ENCODE measurements at places on chromosomes 3 and 15.

GRCh38 chr3:193815246-193816027 is 222.4 kb downstream of the OPA1 start:
- DNase-seq = no peak
- no peak overlapping the region for H3K27ac ChIP-seq
- H3K4me3 ChIP-seq = no peak overlapping the region

DNA sequence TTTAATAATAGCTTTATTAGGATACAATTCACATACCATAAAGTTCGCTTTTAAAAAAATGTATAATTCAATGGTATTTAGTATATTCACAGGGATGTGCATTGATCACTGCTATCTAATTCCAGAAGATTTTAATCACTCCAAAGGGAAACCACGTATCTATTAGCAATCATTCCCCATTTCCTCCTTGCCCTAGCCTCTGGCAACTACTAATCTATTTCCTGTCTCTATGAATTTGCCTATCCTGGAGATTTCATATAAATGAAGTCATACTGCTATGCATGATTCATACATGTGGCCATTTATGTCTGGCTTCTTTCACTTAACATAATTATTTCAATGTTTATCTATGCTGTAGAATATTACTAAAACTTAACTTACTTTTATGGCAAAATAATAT is 32.0 kb upstream of the CASR start:
- no peak overlapping the region for H3K4me3 ChIP-seq
- DNase-seq = no peak
- no peak overlapping the region for H3K27ac ChIP-seq
- peaks cover 3% of the 10 kb centered on the region for H3K36me3 ChIP-seq
- H3K4me1 ChIP-seq = peaks cover 18% of the 10 kb centered on the region
- H3K27me3 ChIP-seq = no peaks in the 10 kb centered on the region

DNA sequence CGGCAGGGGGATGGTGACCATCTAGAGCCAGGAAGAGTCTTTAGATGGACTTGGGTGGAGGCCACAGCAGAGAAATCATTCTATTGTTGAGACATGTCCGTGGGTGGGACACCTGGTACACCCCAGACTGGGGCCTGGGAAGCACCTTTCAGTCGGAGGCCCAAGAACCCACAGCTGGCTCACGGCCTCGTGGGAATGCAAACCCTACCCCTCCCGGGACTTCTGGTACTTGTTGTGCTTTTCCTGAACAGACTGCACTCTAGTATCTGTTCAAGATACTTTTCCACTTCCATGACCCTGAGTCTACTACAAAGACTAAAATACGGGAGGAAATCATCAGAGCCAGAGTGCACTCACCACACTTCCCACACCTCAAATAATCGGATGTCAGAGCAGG is 60.7 kb downstream of the BDH1 start:
- no peak overlapping the region for H3K27ac ChIP-seq
- H3K4me3 ChIP-seq = no peak overlapping the region
- H3K4me1 ChIP-seq = no peaks in the 10 kb centered on the region
- H3K36me3 ChIP-seq = no peaks in the 10 kb centered on the region

DNA sequence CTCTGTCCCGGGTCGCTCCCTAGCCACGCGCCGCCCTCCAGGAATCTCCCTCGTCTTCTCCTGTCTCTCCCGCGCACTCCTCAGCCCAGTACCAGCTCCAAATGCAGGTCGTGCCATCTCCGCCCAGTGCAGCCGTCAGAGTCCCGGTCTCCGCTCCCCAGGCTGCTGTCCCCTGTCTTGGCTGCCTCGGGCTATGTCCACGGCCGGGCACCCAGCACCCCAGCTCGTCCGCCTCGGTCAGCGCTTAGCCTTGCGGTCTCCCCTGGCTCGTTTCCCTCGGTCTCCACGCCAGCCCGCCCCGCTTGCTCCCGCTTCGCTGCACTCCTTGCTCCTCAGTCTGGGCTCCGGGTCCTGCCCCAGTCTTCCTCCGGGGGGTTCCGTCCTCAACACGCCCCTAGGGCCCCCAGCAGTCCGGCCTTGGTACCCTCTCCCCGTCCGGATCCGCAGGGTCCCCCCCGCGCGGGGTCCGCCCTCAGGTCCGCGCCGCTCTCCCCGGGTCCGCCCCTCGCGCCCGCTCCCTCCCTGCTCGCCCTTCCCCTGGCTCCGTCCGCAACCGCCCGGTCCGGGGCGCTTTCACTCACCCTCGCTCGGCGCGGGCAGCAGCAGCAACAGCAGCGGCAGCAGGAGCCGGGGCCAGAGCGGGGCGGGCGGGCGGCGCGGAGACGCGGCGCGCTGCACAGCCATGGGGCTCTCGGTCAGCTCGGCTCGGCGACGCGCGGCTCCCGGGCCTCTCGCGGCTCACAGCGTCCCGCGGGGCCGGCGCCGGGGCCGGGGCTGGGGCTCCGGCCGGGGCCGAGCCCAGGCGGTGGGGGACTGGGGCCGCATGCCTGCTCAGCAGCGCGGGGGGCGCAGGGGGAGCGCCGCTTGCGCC is 462 bp downstream of the IGDCC3 start:
- peaks cover 75% of the 10 kb centered on the region for H3K27me3 ChIP-seq
- H3K36me3 ChIP-seq = no peaks in the 10 kb centered on the region
- no peak overlapping the region for H3K27ac ChIP-seq
- DNase-seq = peak; percentile 61
- H3K4me1 ChIP-seq = peaks cover 9% of the 10 kb centered on the region

DNA sequence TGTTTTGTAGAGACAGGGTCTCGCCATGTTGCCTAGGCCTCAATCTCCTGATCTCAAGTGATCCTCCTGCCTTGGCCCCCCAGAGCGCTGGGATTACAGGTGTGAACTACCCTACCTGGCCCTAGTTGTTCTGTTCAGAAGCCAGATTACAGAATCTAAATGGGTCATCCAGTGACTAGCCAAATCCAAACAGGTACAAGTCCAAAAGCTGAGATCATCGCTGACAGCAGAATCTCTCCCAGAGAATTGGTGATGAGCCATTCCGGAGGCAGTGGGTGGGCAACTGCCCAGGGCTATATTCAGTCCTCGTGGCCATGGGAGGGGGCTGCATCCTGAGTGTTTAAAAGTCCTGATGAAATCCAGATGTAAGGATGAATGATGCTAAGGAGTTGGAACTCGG is 47.5 kb upstream of the SEMA4B start:
- H3K27ac ChIP-seq = no peak overlapping the region
- H3K4me3 ChIP-seq = no peak overlapping the region
- DNase-seq = no peak

DNA sequence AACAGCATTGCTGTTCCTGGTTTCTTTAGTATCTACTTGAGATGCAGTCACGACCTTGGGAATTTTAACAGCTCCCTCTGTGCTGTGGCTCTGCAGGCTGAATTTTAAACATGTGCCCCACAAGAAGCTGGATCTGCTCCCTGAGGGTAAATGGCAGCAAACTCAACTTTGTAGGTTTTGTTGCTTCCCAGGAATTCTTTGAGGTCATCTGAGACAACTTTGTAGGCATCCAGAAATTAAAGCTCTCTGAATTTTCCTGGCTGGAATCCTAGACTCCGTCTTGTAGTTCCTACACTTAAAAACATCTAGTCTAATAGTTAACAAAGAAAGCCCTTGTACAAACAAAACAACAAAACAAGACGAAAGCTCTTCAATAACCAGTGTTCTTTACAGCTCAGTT is 366.3 kb downstream of the FEZF2 start:
- no peak overlapping the region for H3K27ac ChIP-seq
- no peaks in the 10 kb centered on the region for H3K36me3 ChIP-seq
- H3K27me3 ChIP-seq = no peaks in the 10 kb centered on the region
- DNase-seq = no peak

DNA sequence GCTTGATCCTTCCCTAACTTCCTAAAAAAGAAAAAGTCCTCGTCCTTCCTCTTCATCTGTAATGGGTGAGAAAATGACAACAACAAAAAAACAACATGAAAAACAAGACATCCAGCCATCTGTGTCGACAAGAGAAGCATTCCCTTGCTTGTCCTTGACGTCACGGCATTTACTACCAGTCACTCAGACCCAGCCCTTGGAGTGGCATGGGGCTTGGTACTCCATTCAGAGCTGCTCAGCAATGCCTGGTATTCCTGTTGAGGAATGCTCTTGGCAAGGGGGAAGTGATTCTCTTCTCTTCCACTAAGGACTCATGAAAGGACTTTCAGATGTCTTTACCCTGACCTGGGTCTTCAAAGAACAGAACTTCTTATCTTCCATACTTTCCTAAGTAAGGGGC is 339.7 kb upstream of the RASGRP1 start:
- no peaks in the 10 kb centered on the region for H3K36me3 ChIP-seq
- peak; percentile 37 for DNase-seq
- no peaks in the 10 kb centered on the region for H3K4me1 ChIP-seq
- H3K27me3 ChIP-seq = peaks cover 16% of the 10 kb centered on the region
- H3K4me3 ChIP-seq = no peak overlapping the region

GRCh38 chr15:40953713-40954074 is 423 bp downstream of the CHAC1 start:
- no peaks in the 10 kb centered on the region for H3K27me3 ChIP-seq
- peaks cover 34% of the 10 kb centered on the region for H3K4me1 ChIP-seq
- no peak for DNase-seq

GRCh38 chr3:42428830-42429229 is 18.4 kb upstream of the LYZL4 start:
- DNase-seq = no peak
- peaks cover 12% of the 10 kb centered on the region for H3K27me3 ChIP-seq
- H3K4me1 ChIP-seq = no peaks in the 10 kb centered on the region
- H3K36me3 ChIP-seq = no peaks in the 10 kb centered on the region

- no peaks in the 10 kb centered on the region for H3K4me1 ChIP-seq
- H3K27ac ChIP-seq = no peak overlapping the region
- H3K36me3 ChIP-seq = no peaks in the 10 kb centered on the region
- peaks cover 2% of the 10 kb centered on the region for H3K27me3 ChIP-seq
- no peak for DNase-seq
- no peak overlapping the region for H3K4me3 ChIP-seq
Measured at GRCh38 chr15:69132977-69133861, 27.2 kb upstream of the GLCE start.

DNA sequence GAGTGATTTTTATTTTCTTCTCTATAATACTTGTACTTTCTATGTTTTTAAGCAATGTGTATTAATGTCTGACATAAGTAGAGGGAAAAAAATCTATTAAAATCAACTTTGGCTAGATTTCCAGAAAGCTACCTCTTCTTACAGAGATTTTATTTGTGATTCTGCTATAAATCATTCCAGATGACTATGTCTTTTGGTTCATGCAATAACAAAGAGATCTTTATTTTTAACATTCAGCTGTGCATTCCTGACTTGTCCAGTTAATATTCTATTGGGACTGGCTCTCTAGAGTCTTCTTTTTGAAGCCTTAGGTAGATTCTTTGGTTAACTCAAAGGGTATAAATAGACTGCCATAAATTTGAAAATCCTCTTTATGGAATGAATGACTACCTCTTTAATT is 74.3 kb upstream of the ARPP21 start:
- no peaks in the 10 kb centered on the region for H3K27me3 ChIP-seq
- H3K4me1 ChIP-seq = no peaks in the 10 kb centered on the region
- H3K4me3 ChIP-seq = no peak overlapping the region
- no peak for DNase-seq
- H3K27ac ChIP-seq = no peak overlapping the region
- H3K36me3 ChIP-seq = no peaks in the 10 kb centered on the region

GRCh38 chr3:32404714-32405113 is 13.1 kb downstream of the CMTM7 start:
- H3K36me3 ChIP-seq = peaks cover 33% of the 10 kb centered on the region
- no peak for DNase-seq
- H3K27ac ChIP-seq = peak overlapping the region; percentile 17

- no peaks in the 10 kb centered on the region for H3K36me3 ChIP-seq
- no peaks in the 10 kb centered on the region for H3K27me3 ChIP-seq
- H3K4me3 ChIP-seq = no peak overlapping the region
- peaks cover 24% of the 10 kb centered on the region for H3K4me1 ChIP-seq
- no peak overlapping the region for H3K27ac ChIP-seq
Measured at GRCh38 chr3:71974786-71975185, 189.8 kb upstream of the PROK2 start.

GRCh38 chr3:37346227-37347005 is 172.0 kb upstream of the LRRFIP2 start:
- no peak for DNase-seq
- H3K4me1 ChIP-seq = peaks cover 2% of the 10 kb centered on the region
- no peaks in the 10 kb centered on the region for H3K27me3 ChIP-seq
- no peak overlapping the region for H3K4me3 ChIP-seq
- H3K27ac ChIP-seq = no peak overlapping the region

DNA sequence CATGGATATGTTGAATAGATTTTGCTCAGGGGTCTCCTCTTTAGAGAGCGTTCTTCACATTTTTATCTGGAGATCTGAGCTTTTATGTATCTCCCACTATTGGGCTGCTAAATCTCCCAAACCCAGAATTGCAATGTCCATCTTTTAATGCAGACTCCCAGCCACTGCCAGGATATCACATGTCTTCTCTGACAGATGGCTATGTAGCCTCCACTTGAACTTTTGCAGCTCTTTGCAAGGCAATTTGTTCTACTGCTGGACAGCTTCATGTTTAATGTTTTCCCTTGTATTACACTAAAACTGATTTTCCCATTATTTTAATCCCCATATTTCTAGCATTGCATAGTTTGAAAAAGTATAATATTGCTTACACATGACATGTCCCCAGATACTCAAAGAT is 177.2 kb downstream of the LPP start:
- peaks cover 30% of the 10 kb centered on the region for H3K4me1 ChIP-seq
- H3K36me3 ChIP-seq = peaks cover 20% of the 10 kb centered on the region
- no peak for DNase-seq
- H3K27ac ChIP-seq = no peak overlapping the region

DNA sequence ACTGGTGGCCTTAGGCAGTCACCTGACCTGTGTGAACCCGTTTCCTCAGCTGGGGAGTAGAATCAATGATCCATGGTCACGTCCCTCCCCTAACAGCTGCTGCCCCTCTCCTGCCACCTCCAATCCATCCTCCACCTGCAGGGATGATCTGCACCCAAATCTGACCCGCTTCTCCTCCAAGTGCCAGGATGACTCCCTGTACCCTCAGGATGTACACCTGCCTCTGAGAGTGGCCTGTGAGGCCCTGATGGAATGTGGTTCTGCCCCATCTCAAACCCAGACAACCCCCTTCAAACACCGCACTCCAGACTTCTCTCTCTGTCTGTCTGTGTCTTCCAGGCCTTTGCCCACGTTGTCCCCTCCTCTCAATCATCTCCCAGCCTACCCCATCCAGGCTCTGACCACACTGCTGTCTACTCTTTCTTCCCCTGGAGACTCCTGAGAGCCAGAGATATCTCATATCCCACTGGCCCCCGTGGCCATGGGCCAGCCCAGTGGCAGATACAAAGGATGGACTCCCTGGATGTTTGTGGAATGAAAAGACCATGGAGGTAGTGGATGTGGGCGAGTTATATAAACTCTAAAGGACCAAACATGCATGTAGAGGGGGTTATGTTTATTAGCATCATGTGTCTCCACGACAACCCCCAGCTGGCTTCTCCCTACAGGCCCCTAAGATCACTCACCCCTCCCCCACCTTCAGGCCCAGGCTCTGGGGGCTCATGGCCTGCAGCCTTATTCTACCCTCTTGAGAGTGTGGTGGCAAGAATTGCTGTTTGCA is 84.9 kb downstream of the SMAD6 start:
- DNase-seq = no peak
- peaks cover 3% of the 10 kb centered on the region for H3K27me3 ChIP-seq
- no peak overlapping the region for H3K4me3 ChIP-seq
- no peak overlapping the region for H3K27ac ChIP-seq
